Articular chondrocyte of knee joint (primary cell): ENCODE measurements at places on chromosomes 4 and X. TPM values are rescaled to one million over a fixed set of nuclear protein-coding genes. Genes with fewer than 3 reads are reported as not detected.

Gene GPM6B
- total RNA-seq, result 3.5 and 10.3 TPM in 2 replicates

Gene PGK1
- total RNA-seq, result 344 and 383 TPM in 2 replicates

Gene VCX
- total RNA-seq, result not detected in 2 replicates

Gene USP26
- not detected in 2 replicates for total RNA-seq

Gene MAGEB10
- total RNA-seq, result not detected in 2 replicates
